ENCODE measurements at places on chromosomes 5 and 9. TPM values are rescaled to one million over a fixed set of nuclear protein-coding genes. Genes with fewer than 3 reads are reported as not detected.

S1PR3 gene
- total RNA-seq, result 15.7 TPM

DNA sequence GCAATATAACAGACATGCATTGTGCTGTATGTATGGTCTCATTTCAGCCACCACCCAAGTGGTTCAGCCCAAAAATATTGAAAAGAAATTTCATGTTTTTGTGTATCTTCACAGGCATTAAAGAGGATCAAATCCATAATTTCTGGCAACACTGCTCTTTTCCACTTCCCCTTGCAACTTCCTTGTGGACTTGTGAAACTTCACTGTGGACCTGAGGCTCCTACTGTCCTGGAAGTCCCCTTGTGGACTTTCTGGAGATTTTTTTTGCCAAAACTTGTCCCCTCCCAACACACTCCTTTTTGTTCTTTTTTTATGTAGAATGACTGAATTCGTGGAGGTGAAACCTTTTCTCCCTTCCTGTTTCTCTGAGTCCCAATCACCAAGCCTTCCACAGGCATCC is 14.3 kb downstream of the OTULINL start:
- H3K4me1 ChIP-seq, result peaks cover 45% of the 10 kb centered on the region
- no peak overlapping the region for H3K27ac ChIP-seq
- H3K36me3 ChIP-seq, result peaks cover 13% of the 10 kb centered on the region
- no peak for DNase-seq
- peaks cover 16% of the 10 kb centered on the region for H3K27me3 ChIP-seq

DNA sequence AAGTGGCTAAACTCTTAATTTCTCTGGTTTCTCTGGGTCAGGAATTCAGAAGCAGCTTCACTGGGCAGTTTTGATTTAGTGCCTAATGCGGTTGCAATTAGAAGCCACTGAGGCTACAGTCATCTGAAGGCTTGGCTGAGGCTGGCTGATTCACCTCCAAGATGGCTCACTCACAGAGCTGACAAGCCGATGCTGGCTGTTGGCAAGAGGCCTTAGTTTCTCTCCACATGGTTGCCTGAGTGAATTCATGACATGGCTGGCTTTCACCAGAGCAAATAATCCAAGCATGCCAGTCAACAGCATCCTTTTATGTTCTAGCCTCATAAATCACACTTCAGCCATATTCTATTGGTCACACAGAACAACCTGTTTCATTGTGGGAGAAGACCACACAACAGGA is 2.8 kb upstream of the CDK7 start:
- DNase-seq, result no peak
- peaks cover 12% of the 10 kb centered on the region for H3K36me3 ChIP-seq
- H3K4me1 ChIP-seq, result peaks cover 24% of the 10 kb centered on the region
- H3K27me3 ChIP-seq, result no peaks in the 10 kb centered on the region
- H3K4me3 ChIP-seq, result no peak overlapping the region

DNA sequence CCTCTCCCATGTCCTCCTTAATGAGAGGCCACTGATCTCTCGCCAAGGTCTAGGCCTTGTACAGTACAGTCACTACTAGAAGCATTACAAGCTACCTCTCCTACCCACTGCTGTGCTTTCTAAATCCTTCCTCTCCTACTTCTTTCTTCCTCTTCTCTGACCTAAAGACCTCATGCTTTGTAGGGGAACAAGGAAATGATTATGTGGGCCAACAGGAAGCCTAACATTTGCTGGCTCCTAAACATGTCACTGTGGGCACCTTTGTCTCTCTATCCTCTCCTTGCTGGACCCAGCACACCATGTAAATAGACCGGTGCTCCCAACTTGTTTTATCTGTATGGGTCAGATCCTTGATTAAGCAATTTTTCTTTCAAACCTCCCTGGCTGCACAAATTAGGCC is 16.7 kb downstream of the SLC28A3 start:
- no peak overlapping the region for H3K4me3 ChIP-seq
- peaks cover 25% of the 10 kb centered on the region for H3K4me1 ChIP-seq
- no peak for DNase-seq
- H3K27me3 ChIP-seq, result no peaks in the 10 kb centered on the region
- H3K27ac ChIP-seq, result no peak overlapping the region

- peaks cover 36% of the 10 kb centered on the region for H3K4me1 ChIP-seq
- no peak overlapping the region for H3K4me3 ChIP-seq
- no peaks in the 10 kb centered on the region for H3K36me3 ChIP-seq
- no peak for DNase-seq
Measured at GRCh38 chr5:33995865-33996264, 11.4 kb upstream of the SLC45A2 start.

- H3K36me3 ChIP-seq, result no peaks in the 10 kb centered on the region
- H3K4me1 ChIP-seq, result peaks cover 10% of the 10 kb centered on the region
- no peak for DNase-seq
- H3K4me3 ChIP-seq, result no peak overlapping the region
- H3K27ac ChIP-seq, result no peak overlapping the region
Measured at GRCh38 chr5:74433255-74433895, 207.2 kb downstream of the ENC1 start.

DNA sequence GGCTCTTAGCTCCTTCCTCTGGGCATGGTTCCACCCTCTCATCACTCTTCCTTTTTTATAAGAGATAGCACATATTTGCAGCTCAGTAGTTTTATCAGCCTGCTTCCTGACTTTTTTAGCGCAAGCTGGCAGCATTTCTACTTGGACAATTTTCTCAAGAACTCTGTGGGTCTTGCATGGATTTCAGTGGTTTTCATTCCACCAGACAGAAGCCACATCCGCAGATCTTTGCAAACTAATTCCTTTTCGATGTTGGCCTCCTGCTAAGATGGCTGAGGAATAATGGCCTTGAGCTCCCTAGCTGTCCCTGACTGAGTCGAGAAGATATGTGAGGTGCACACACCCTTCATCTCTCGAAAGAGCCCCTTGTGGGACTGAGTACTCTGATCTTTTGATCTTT is 49.5 kb downstream of the GALNT12 start:
- peaks cover 11% of the 10 kb centered on the region for H3K27me3 ChIP-seq
- H3K27ac ChIP-seq, result no peak overlapping the region
- 0 out of 2 replicates have a peak, but pooled peaks cover 5% of the 10 kb centered on the region for H3K36me3 ChIP-seq
- no peak for DNase-seq
- no peak overlapping the region for H3K4me3 ChIP-seq
- peaks cover 54% of the 10 kb centered on the region for H3K4me1 ChIP-seq
